Right renal cortex interstitium (tissue), 3 donors: ENCODE measurements at places on chromosomes 5 and 9. TPM values are rescaled to one million over a fixed set of nuclear protein-coding genes. Genes with fewer than 3 reads are reported as not detected.

SLCO4C1 gene
- 25.7 TPM for polyA plus RNA-seq

NUTM2G gene
- polyA plus RNA-seq, result 0.33 TPM

PIP5KL1 gene
- polyA plus RNA-seq, result 1.6 TPM

NDUFS6 gene
- polyA plus RNA-seq, result 61.3 TPM

- DNase-seq, result no peak
These were observed 18.6 kb upstream of the IFNB1 start for GRCh38 chr9:21096172-21096900.

DNA sequence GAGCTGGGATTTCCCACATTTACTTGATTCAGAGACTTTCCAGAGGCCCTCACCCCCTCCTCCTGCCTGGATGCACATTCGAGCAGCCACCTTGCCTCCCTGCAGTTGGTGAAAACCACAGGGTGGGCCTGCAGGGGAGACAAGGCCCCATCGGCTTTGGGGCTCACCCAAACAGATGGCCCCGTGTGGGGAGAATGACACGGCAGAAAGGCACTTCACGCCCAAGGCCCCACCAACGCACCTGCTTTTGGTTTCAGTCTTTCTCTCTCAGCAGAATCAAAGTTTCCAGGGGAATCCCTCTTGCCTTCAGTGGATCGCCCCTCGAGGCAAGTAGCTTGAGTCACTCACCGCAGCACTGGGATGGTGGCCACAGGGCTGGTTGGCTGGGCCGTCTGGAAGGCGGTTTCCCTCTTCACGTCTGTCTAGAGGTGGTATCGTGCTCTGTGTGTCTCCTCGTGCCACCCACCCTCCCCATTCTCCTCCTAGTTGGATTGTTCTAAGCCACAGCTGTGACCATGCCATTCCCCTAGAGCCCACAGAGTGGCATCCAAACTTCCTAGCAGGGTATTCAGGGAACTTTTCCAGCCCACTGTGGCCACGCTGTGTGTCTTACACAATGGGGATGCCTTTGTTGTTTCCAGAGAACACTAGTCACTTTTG, 31.8 kb downstream of the SEC61B start:
- DNase-seq, result no peak

TAF1L gene
- polyA plus RNA-seq, result 0.10 TPM

- no peak for DNase-seq
These were observed 3.9 kb downstream of the POU4F3 start for GRCh38 chr5:146342519-146342881.

GRCh38 chr5:56123531-56124243, 109.4 kb downstream of the ANKRD55 start:
- DNase-seq, result no peak

LCN9 gene
- not detected for polyA plus RNA-seq

PGM5 gene
- 49.6 TPM for polyA plus RNA-seq

- DNase-seq, result no peak
These were observed 442 bp downstream of the ZNF510 start for GRCh38 chr9:96777426-96777864.

DNA sequence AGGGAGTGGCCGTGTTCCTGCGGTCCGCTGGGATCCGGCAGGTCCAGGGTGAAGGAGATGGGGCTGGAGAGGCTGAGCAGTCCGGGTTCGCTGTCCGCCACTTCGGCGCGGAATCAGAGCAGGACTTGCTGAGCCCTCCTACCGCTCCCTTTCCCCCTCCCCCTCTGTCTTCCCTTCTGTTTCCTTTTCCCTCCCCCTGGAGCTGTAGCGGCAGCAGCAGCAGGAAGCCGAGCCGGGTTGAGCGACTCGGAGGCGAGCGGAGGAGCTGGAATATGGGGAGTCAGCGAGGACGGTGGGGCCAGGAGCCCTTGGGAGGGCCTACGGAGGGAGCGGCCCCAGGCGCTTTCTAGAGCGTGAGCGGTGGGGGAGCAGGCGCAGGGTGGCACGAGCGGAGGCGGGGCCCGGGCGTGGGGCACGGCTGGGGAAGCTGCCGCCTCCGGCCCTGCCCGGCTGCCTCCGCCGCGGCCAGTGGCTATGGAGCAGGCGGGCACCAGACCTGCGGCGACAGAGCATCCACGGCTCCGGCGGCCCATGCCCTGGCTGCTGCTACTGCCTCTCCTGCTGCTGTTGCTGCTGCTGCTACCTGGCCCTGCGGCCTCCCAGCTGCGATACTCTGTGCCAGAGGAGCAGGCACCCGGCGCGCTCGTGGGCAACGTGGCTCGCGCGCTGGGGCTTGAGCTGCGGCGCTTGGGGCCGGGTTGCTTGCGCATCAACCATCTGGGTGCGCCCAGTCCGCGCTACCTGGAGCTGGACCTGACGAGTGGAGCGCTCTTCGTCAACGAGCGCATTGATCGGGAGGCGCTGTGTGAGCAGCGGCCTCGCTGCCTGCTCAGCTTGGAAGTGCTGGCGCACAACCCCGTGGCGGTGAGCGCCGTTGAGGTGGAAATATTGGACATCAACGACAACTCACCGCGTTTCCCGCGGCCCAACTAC, at the start of gene PCDHAC2:
TSS of gene PCDHAC2 (plus strand) at position 184 of the 933 bp plus-strand sequence. CDS start at position 475, 291 bp downstream.
- DNase-seq, result no peak

GRCh38 chr5:55407059-55407684, 99.4 kb downstream of the MTREX start:
- DNase-seq, result no peak

- no peak for DNase-seq
These were observed 224.4 kb downstream of the TUSC1 start for GRCh38 chr9:25453875-25454274.

MYMK gene
- not detected for polyA plus RNA-seq

TMEM232 gene
- polyA plus RNA-seq, result 8.7 TPM

DNA sequence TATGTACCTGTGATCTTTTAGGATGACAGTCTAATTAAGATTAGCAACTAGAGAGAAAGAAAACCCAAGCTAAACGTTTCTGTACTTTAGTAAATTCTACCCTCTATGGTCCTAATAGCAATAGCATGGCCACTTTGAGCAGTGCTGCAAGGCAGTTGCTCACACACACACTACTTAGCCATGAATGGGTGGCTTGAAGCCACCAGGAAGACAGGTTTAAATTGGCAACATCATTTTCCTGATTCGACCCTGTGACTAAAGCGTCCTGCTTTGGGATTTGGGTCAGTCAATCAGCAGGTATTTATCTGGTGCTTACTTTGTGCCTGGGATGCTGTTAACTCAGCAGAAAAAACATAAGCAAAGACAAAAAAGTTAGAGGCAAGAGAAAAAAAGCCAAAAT, 150.6 kb downstream of the ARRDC3 start:
- DNase-seq, result no peak
